ENCODE measurements at places on chromosomes 5 and 9.

DNA sequence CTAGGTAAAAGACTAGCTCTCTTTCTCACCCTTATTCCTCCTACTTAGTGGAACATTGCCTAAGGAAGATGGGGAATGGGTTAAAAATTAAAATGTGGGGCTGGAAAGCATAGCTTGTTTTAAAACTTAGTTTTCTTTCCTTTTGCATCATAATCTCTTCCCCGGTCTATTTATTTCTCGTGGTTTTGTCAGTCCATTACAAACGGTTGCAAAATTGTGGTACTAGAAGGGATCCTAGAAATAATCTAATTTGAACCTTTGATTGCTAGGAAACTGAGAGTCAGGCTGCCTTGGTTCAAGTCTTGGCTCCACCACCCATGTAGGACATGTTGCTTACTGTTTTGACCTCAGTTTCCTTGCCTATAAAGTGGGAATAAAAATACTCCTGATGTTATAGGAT lies 1.3 kb downstream of the IL31RA start:
- DNase-seq = no peak

GRCh38 chr5:111932628-111933027 lies 175.6 kb upstream of the NREP start:
- no peak for DNase-seq

GRCh38 chr9:127927201-127927987 lies 3.2 kb downstream of the PIP5KL1 start:
- DNase-seq = peak; percentile 24

GRCh38 chr9:106438928-106439327 lies 424.0 kb upstream of the ZNF462 start:
- DNase-seq = no peak

DNA sequence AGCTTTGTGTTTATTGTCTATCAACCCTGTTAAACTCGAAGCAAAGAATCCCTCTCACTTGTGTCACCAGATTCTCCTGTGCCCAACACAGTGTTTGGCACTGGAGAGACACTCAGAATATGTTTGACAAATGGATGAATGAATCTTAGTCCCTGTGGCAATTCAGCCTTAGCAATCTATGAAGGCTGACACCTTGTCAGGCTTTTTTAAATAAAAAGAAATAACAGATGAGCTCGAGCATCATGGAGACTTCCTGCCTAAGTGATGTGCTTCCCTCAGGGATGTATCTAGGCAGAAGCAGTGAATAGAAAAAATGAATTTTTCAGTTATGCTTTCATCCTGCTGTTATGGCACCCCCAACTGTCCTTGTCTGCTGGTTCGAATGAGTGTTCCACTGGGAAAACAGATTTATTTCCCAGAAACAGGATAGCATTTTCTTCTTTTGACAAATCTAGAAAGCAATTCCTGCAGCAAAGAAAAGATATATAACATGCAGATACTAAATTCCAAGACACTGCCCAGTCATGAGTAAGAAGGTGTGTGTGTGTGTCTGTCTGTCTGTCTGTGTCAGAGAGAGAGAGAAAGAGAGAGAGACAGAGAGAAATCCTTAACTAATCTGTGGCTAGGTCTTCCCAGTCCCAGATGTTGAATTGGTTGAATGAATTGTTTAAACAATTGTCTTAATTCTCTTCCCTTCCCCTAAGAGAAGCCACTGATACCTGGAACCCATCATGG lies 16.7 kb downstream of the MAMDC2 start:
- no peak for DNase-seq

DNA sequence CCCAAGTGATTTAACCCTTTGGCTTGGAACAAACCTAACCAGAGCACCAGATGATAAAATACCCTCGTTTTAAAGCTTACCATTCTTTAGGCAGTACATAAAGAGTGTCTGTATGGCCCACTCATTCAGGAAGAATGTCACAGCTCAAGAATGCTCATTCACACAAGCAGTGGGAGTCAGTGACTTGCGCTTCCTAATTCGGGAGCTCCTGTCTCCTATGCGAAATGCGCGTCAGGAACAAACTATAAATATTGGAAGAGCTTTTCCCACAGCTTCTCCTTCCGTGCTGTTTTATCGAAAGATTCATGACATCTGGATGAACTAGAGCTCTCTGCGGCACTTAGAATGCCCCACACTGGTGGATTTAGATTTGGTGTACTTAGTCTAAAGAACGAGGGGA lies 66.6 kb downstream of the NTRK2 start:
- no peak for DNase-seq

- no peak for DNase-seq
Measured at GRCh38 chr5:103186152-103186551, 66.1 kb downstream of the PPIP5K2 start.
